H1 (cell line): ENCODE measurements at places on chromosomes 3 and 15.

GRCh38 chr15:63296195-63296594 lies 18.8 kb downstream of the APH1B start:
- no peak for DNase-seq

DNA sequence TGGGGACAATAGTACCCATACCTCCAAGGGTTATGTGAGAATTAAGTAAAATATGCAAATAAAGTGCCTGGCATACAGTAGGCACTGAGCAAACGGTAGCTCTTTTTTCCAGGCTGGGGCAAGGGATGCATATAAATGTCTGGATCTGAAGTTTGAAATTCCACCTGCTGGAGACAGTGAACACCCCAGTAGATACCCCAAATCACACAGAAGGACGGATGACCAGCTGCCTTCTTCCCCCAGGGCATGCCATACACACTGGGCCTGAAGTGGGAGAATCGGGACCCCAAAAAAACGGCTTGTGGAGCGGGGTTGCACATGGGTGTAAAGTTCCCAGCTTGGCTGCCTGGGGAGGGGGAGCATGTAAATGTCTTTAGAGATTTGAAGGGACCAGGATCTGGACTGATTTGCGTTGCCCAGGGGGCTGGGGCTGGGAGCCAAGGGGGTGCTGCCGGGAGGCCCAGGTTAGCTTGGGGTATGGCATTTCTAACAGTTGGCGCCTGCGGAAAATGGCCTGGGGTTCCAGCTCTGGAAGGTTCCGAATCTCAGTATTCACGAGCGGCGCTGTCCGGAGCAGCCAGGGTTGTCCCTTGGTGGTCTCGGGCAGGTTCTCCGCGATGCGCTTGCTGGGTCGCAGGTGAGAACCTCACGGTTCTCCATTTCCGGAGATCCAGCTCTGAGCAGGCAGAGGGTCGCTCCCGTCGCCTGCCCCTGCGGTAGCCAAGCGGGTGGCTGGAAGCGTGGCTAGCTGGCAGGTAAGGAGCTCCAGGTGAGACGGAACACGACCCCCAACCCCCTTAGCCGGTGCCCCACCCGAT lies 42.6 kb upstream of the POLG start:
- DNase-seq = no peak

DNA sequence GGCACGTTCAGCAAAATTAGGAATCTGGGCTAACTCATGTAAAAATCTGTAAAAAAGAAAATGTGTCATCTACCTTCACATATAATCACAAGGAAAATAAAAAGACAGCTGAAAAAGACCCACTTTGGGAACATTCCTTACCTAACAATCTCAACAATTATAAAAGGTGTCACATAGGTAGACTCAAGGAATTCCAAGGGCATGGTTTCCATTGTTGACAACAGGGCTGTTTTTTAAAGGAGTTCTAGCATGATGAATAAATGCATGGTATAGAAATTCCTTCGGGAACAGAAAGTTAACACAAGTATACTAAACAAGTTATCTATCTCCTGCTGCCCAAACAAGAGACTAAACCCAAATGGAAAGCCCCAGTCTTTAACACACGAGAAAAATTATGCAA lies 184.2 kb downstream of the GREM1 start:
- DNase-seq = no peak

DNA sequence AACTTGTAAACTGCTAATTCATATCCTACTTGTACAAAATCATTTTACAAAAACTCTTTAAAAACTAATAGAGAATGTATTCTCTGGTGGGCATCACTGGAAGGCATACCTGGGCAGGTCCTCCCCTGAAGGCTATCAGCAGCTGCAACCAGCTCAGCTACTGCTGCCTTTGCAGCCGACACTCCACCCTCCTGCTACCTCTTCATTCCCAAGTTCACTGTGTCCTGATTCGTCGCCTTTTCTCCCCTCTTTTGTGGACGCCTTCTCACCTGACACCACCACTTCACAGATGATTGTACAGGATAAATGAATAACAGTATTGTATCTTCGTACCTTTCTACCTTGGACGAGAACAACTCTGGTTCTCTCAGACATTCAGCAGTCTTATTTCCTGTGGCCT lies 28.9 kb downstream of the B4GALT4 start:
- no peak for DNase-seq
